HL-60 (cell line): ENCODE measurements at places on chromosomes 1 and 21.

DNA sequence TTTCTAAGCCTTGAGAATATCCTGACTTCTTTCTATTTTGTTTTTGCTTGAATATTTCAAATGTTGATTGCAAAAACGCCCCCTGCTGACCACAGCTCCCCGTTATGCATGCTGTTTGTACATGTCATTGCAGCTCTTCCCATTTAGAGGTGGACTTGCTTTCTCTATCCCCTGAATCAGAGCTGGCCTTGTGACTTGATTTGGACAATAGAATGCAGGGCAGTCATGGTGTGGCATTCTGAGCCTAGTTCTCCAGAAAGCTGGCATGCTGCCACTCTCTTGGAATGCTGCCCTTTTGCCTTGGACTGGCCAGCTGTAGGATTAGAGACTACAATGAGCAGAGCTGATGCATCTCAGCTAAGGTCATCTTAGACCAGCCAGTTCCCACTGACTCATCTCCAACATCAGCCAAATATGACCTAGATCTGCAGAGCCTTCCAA lies 1561.5 kb downstream of the MRPL39 start:
- DNase-seq = no peak

- no peak for DNase-seq
Observed at GRCh38 chr1:16998589-16998988, 13.1 kb downstream of the ATP13A2 start.

- DNase-seq = no peak
Observed at GRCh38 chr1:77560741-77561140, 121.7 kb downstream of the ZZZ3 start.

GRCh38 chr1:234659538-234659937 lies 49.6 kb upstream of the IRF2BP2 start:
- no peak for DNase-seq

GRCh38 chr1:232743999-232744398 lies 61.2 kb upstream of the MAP10 start:
- DNase-seq = no peak

- no peak for DNase-seq
Observed at GRCh38 chr1:151267760-151268159, 13.2 kb downstream of the PSMD4 start.

GRCh38 chr1:11466416-11466815 lies 12.5 kb upstream of the DISP3 start:
- no peak for DNase-seq

DNA sequence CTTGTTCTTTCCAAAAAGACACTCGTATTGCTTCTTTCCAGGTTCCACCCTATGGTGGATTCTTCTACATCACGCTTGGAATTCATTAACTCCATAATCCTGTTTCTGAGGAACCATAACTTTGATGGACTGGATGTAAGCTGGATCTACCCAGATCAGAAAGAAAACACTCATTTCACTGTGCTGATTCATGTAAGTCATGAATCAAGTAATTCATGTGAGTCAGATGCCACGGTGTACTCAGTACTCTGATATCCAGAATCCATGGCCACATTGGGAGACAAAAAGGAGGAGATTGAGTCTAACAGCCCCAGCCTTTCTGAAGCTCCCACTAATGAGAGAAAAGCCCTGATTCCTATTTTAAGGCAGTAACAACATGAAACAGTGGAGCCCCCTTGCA lies 7.4 kb downstream of the CHI3L2 start:
- DNase-seq = no peak

DNA sequence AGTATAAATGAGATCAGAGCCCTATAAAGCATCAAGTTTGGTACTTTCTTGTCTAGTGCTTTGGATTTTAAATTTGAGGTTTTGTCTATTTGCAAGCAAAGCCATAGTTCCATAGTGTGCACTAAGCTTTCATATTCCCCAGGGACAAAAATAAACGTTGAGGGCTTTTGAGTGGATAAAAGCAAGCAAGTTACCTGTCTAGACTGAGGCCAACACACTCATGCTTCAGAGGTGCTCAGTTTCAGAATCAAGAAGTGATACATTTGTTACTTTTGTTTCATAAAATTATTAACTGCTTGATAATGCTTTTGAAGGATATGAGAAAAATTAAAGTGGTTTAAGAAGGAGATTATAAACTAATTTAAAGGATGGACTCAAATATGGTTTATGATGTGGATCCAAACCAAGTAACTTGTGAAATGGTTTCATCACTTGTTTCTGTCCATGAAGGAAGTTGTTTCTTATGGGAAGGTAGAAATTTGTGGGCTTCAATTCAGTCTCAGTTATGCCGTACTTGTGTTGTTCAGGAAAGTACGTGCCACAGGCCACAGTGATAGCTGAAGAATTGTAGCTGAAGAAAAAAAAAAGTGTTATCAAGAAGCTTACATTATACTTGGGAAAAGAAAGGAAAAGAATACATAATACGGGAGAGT lies 71.2 kb downstream of the CHRM3 start:
- DNase-seq = no peak

DNA sequence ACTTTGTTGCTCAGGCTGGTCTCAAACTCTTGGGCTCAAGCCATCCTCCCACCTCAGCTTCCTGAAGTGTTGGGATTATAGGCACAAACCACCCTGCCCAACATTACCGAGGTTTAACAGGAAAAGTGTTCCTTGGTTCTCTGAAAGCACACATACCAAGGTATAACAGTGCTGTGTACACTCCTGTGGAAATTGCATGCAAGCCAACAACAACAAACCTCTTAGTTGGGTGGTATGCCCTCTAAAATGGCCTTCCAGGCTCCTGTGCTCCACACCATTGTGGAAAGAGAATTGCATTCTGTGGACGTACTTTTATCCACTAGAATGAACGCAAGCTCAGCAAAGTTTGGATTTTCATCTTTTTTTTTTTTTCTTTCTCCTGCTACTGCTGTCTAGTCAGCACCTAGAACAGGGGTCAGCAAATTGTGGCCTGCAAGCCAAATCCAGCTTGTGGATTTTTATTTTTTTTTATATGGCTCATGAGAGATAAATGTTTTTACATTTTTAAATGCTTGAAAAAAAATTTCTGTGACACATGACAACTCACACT lies 192.2 kb upstream of the TNR start:
- no peak for DNase-seq

GRCh38 chr1:39297551-39297950 lies 93.1 kb downstream of the MACF1 start:
- DNase-seq = no peak

GRCh38 chr1:57889676-57890320 lies 465.9 kb upstream of the DAB1 start:
- DNase-seq = no peak

DNA sequence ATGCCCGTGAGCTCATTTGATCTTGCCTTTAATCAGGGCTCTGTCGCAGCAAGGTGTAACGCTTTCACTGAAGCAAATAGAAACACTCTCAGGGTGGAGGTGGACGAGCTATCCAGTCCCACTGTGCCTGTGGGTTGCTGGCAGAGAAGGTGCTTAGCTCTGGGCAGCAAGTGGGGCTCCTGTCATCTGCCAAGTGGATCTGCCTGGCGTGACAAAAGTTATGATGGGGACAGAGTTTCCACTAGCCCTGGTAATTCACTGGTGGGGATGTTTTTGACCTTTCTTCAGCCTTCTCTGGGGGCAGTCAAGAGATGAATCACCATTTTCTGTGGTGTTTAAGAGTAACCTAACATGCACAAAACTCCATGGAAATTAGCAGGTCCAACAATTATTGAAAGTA lies 71.3 kb upstream of the EDEM3 start:
- no peak for DNase-seq

DNA sequence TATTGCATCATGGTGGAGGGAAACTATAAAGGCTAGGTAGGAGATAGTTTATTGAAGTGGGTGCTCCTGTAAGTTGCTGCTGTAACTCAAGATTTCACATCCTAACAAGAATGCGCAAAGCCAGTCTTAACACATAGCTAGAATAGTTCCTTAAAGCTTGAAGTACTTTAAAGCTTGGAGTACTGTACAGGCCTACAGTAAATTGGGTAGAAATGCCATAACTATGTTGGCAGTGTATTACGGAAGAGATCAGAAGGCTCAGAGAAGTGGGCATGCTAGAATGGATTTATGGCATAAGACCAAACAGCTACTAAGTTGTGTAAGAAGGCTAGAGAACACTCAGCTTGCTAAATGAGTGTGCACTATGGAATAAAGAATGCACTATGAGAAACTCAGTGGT lies 44.5 kb downstream of the DMRTA2 start:
- no peak for DNase-seq

GRCh38 chr1:23910553-23911246 lies 2.5 kb downstream of the CNR2 start:
- peak; percentile 48 for DNase-seq

DNA sequence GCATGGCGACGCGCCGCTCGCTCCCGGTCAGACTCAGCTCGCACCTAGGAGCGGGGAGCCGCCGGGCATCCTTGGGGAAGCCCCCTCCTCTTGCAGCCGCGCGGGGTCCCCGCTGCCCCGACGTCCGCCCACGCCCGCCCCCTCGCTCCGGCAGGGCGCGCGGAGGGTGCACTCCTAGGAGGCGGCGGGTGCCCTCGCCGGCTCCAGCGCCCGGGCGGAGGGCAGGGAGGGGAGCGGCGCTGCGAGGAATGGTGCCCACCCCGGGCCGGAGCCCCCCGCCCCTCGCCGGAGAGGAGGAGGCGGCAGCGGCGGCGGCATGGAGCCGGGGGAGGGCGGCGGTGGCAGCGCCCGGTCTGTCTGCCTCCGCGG lies 488 bp downstream of the FAM78B start:
- DNase-seq = no peak

DNA sequence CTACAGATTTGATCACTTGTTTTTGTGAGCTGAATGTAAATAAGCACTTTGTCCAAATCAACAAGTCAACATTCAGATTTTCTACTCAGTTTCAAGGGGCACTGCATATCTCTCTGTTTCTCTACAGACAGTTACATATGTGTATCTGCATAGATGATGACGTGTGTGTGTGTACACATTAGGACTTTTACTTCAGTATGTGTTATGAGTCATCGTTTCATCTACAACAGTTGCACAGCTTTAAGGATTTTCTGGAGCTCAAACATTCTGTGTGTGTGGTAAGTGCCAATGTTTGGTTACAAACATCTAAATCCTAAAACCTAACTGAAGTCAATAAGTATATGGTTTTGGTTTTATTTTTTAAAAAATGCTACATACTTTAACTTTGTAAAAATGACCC lies 494.5 kb upstream of the PBX1 start:
- no peak for DNase-seq

DNA sequence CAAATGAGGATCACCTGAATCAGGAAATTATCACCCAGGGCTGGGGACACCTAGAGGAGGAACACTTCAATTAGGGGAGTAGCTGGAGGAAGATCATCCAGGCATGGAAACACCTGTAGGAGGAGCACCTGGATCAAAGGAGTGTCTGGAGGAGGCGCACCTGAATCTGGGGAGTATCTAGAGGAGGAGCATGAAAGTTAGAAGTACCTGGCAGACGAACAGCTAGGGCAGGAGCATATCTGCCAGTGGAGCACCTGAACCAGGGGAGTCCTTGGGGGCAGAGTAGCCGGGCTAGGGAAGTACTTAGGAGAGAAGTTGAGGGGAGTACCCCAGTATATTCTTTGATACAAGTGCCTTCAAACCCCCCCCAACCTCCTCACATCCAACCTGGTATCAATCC lies 1.3 kb downstream of the C1orf210 start:
- DNase-seq = no peak

DNA sequence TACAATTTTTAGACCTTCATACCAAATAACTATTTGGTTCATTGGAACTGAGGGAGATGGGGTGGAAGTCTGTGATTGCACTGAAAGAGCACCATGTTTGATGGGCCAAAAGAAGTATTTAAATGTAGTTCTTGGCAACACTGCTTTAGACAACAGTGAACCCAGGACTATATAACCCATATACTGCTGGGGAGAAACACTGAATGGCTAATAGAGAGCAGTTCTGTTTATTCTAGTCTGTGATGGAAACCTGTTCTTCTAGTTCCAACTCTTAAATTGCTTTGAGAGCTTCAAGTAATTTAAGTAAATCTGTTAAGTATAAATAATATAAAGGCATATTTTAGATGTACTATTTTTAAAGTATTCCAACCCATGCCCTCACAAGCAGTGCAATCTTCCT lies 96.3 kb downstream of the NIBAN1 start:
- no peak for DNase-seq

DNA sequence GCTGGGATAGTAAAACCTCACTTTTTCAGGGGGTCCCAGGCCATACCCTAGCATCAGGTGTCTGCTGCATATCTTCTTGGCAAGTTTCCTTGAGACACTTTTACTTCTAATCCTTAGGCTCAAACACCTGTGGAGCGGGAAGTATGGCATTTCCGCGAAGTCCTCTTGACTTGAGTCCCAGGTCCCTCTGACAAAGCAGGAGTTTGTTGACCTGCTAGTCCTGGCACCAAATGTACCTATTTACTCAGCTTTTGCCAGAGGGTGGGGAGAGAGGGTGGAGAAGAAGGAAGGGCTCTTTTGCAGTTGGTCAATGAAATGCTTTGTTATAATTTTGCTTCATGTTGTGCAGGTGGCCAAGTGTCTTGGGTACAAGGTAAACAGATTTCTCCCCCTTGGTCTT lies 59.7 kb downstream of the CLIC6 start:
- no peak for DNase-seq
